Inflammatory macrophage (primary cell): ENCODE measurements at places on chromosomes 16 and 17.

DNA sequence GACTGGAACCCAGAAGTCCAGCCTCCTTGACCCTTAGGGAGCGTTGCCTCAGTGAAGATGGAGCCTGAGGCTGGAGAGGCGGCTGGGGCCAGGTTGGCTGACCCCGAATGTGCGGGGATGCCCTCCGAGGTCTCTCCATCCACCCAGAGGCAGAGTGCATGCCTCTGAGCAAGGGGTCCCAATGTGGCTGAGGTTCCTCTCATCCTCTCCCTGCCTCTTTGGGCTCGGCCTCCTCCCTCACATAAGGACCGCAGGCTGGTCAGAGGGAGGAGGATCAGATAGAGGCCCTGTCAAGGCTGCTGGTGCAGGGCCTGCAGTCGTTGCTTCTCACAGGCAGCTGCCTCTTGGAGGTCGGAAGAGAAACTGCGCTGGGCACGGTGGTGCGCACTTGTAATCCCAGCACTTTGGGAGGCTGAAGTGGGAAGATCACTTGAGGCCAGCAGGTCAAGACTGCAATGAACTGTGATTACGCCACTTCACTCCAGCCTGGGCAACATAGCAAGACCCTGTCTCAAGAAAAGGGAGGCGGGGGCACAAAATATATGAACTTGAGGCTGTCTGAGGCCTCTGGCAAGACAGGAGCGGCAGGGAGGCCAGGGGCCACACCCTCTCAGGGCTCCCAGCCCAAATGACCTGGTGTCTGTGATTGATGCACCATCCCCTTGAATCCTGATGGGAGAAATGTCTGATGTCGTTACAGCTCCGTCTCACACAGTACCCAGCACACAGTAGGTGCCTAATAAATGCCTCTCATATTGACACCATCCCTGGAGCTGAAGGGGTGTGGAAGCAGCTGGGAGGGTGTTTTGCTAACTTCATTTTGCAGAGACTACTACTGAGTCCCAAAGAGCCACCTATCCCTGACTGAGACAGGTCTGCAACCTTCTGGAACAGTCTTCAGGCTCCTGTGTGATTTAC lies 220.1 kb upstream of the GSE1 start:
- no peak for DNase-seq

GRCh38 chr17:61494325-61495160 lies 42.3 kb downstream of the TBX4 start:
- DNase-seq = no peak

GRCh38 chr16:72939247-72939646 lies 108.7 kb downstream of the ZFHX3 start:
- no peak for DNase-seq

- DNase-seq = peak; percentile 47
Measured at GRCh38 chr17:67377488-67378453, 690 bp downstream of the PITPNC1 start.

- peak; percentile 46 for DNase-seq
Measured at GRCh38 chr17:76816590-76817135, 51.5 kb upstream of the MGAT5B start.

GRCh38 chr16:67441271-67441753 lies 10.4 kb downstream of the HSD11B2 start:
- DNase-seq = no peak

DNA sequence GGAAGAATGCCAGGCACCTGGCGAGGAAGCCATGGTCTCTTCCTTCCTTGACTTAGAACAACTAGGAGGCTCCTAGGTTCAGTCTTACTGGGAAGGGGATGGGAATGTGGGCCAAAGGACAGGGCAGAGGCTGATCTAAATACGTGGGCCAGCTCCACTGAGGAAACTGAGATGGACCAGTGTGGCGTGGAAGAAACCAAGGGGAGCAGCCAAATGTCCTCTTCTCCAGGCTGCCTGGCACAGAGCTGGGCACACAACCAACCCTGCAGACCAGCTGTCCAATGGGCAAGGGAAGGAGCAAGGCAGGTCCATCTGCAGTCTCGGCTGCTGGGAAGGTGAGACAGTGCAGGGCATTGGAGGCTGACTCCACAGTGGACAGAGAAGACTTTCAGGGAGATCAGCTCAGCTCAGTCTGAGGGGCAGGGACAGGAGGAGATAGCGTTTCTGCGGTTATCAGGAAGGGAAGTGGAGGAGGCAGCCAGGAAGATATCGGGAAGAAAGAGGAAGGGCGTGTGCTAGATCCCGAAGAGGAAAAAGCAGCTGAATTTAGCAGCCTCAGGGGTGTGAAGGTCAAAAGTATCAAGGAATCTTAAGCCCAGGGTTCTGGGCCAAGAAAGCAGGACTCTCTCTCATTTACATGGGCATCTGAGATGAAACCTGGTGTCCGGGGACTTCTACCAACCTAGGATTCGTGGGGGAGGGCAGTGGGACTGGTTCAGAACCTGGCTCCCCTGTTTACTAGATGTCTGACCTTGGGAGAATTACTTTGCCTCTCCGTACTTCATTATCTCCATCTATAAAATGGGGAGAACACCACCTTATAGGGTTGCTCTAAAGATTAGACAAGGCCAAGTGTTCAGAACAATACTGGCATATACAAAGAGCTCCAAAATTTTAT lies 1.8 kb downstream of the KIFC3 start:
- DNase-seq = peak; percentile 52
